Activated T-cell treated with anti-CD3 and anti-CD28 coated beads for 4 hours (primary cell): ENCODE measurements at places on chromosomes 5 and 9.

GRCh38 chr5:178142642-178143041 is 11.0 kb downstream of the NHP2 start:
- no peak for DNase-seq

- DNase-seq: no peak
Measured at GRCh38 chr5:4156889-4157288, 561.3 kb downstream of the IRX1 start.

- DNase-seq: no peak
Measured at GRCh38 chr5:15243301-15244020, 256.5 kb upstream of the FBXL7 start.

GRCh38 chr9:107896544-107896943 is 407.0 kb upstream of the KLF4 start:
- DNase-seq: no peak

- DNase-seq: no peak
Measured at GRCh38 chr9:92612292-92612691, 57.6 kb downstream of the IPPK start.

DNA sequence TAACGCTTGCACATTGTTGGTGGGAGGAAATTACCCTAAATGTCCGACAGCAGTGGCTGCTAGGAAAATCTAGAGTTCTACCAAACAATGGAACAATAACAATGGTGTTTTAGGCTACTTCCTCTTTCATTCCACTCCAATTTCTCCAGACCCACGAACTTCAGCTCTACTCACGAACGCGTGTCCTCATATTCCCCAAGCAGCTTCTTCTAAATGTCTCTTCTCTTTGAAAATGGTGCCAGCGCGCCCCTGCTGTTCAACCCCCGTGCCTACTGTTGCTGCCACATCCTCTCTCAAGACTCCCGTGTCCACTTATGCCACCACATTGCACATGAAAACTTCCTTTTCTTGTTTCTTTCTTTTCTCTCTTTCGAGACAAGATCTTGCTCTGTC is 25.6 kb downstream of the OR2V2 start:
- DNase-seq: no peak

- DNase-seq: no peak
Measured at GRCh38 chr5:197892-198489, 6.7 kb downstream of the LRRC14B start.

DNA sequence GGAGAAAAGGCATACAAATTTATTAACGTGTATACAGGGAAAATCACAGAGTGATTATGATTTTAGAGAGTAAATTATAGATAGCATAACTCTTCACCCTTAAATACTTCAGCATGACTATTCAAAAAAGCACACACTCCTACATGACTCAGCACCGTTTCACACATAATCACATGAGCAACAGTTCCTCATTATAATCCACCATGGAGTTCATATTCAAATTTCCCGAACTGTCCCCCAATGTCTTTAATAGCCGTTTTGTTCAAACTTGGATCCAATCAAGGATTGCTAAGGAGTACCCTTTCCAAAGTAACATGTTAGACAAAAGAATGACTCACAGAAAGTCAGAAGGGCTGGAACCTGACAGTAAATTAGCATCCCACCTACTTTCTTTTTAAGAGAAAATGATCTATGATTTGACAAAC is 32.1 kb downstream of the RAPGEF1 start:
- DNase-seq: no peak

GRCh38 chr5:164071671-164072070 is 566.3 kb downstream of the MAT2B start:
- DNase-seq: no peak

DNA sequence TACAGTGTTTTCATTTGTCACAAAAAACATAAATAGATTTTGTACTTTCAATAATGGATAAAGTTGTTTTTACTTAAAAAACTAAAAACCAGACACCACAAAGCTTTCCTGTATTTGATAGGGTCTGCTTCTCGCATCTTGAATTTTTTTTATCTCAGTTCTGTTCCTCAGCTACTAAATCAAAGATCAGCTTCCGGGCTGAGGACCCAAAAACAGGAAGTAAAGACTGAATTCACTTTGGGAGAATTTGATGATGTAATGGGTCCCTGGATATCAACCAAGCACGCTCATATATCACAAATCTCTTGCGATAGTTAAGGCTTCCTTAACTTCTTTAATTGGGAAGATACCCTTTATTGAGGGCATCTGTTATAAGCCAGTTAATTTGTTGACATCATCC is 24.1 kb downstream of the ITK start:
- no peak for DNase-seq

- DNase-seq: no peak
Measured at GRCh38 chr9:69923972-69924371, 103.4 kb downstream of the CFAP95 start.

DNA sequence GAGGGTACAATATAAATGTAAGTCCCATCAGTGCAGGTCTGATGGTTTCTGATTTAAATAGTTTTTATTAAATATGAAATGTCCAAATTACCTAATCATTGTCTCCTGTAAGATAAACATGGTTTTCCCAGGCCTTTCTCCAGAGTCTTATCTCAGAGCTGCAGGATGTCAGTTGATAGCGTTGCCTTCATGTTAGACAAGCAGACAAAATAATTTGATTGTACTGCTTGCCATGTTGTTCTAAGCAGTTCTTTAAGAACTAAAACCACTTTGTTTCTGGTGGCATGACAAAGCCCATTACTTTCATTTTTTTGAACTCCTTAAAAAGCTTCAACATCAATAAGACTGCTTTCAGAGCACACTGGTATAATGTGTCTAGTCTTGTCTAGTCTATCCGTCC is 1073.5 kb downstream of the MAT2B start:
- no peak for DNase-seq

DNA sequence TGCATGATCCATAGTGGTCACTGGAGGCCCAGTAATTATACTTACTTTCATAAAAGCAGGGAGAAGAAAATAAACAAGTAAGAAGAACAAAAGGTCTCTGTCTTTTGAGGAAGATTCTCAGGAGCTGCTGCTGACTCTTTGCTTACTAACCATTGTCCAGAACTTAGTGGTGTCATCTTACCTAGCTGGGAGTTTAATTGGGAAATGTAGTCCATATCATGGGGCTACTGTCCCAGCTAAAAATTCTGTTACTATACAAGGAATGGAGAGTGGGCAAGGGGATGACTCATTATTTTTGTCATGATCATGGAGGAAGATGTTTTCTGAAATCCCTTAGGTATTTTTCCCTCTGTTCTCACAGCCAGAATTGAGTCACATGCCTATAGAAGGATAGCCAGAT is 639.3 kb downstream of the MTRR start:
- no peak for DNase-seq

DNA sequence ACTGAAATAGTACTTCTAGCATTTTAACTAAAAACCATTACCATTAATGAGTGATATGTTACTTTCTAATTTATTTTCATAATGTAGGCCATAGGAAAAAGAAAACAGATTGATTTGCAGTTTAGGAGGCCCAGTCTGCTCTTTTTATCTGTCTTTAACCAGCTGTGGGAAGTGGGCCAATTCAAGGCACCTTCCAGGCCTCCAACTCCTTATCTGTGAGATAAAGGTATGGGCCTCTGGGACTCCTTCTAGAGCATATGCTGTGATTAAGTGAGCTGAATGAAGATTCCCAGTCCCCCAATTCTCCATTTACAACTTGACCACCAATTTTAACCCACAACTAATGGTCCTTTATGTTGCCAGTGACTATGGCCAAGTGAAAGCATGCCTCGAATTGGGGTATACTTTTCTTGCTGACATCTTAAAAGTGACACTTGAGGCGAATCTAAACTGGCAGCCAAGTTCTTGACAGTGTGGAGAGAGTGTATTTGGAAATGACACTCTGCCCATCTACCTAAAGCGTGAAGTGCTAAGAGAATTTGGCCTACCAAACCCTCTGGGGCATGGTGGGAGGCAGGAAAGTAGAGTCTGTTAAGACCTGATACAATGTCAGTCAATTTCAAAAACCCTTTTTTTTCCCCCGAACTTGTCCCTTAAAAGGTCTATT is 88.3 kb downstream of the PIK3R1 start:
- DNase-seq: no peak

- no peak for DNase-seq
Measured at GRCh38 chr5:140182075-140182711, 7.2 kb downstream of the CYSTM1 start.

DNA sequence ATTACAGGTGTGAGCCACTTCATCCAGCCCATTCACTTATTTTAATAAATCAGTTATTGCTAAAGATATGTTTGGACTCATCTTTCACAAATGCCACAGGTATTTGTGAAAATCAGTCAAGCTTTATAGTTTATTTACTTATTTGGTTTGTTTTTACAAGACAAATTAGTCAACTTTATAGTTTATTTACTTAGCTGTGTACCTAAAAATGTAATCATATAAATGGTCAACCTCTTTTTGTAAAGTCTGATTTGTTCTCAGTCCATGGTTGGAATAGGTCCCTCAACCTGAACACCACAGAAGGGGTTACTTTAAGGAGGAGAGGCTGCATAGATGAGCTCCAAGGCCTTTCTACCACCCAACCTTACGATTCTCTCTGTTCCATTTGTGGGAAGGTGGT is 80.2 kb downstream of the GNAQ start:
- no peak for DNase-seq

DNA sequence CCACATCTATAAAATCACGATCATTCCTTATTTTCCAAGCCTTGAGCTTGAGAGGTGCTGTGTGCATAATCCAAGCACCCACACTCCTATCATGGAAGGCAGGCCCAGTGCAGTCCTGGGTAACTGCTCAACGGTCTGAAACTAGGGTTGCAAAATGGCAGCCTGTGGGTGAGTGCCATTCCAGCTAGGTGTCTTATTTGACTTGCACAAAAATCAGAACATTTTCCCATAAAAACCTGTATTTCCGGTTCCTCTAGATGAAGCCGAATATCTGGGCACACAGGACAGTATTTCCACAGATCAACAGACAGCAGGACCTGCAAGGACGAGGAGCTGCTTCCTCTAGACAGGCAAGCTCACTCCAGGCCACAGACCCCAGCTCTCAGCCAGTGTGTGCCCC is 588.8 kb downstream of the BNC2 start:
- DNase-seq: no peak

DNA sequence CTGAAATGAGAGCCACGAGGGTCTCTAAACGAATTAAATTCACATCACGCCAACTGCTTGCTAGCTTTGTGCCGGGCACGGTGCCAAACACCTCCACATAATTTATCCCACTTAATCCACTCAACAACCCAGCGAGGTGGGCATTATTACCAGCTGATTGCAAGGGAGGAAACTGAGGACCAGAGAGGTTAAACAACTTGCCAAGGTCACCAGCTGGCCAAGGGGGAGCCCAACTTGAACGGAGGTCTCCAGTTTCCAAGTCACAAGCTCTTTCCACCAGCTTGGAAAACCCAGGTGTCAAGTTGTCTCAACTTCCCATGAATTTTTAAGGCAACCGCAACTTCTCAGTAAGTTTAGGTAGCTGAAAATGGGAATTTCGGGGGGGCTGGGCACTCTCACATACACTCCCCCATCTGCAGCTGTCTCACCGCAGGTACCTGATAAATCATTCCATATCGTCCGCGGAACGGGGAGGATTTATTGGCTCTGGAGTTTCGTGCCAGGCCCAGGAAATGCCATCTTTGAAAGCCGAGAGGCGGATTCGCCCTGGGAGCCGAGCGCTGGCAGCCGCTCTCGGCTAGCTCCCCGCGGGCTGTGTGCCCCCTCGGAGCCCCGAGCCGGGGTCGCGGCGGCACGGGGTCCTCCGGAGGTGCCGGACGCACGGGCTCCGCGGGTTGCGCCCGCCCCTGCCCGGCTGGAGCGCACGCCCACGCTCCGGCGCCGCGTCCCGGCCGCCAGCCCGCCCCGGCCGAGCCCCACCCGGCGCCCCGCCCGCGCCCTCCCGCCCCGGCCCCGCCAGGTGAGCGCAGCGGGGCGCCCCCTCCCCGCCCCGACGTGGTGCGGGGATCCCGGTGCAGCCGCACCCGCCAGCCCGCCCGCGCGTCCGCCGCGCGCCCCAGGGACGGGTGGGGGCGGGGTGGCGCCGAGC is 617 bp downstream of the PTPN3 start:
- DNase-seq: no peak

DNA sequence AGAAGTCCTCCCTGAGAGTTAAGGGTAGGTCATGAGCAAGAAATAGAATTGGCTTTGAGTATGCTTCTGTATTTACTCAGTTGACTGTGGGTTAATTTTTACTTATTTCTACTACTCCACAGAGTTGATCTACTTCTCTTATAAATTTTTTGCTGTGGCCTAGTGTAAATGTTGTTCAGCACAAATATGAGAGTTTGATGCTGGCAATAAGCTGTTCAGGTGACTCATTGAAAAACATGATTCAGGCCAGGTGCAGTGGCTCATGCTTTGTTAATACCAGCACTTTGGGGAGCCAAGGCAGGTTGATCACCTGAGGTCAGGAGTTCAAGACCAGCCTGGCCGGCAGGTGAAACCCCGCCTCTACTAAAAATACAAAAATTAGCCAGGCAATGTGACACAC is 4.5 kb upstream of the CDK7 start:
- DNase-seq: no peak

DNA sequence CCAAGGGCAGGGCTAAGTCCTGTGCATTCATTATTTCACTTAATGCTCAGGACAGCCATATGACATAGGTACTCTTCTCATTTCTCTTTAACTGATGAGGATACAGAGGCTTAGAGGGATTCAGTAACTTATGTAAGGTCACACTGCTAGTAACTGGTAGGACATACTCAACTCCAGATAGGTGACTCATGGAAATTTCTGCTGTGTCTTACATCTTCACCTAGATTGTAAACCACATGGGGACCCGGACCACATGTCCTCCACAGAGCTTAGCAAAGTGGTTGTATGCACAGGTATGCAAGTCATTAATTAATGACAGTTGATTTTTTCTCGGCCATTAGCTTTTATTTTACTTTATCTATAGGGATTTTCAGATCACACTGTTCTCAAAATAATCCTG is 29.3 kb downstream of the SLC1A1 start:
- DNase-seq: no peak

- DNase-seq: no peak
Measured at GRCh38 chr9:682633-683508, 158.6 kb upstream of the DMRT1 start.

- no peak for DNase-seq
Measured at GRCh38 chr5:3024554-3024953, 273.1 kb upstream of the IRX2 start.
